ENCODE measurements at places on chromosomes 4 and X.

- DNase-seq = no peak
Measured at GRCh38 chr4:40314951-40315350, 20.2 kb upstream of the CHRNA9 start.

DNA sequence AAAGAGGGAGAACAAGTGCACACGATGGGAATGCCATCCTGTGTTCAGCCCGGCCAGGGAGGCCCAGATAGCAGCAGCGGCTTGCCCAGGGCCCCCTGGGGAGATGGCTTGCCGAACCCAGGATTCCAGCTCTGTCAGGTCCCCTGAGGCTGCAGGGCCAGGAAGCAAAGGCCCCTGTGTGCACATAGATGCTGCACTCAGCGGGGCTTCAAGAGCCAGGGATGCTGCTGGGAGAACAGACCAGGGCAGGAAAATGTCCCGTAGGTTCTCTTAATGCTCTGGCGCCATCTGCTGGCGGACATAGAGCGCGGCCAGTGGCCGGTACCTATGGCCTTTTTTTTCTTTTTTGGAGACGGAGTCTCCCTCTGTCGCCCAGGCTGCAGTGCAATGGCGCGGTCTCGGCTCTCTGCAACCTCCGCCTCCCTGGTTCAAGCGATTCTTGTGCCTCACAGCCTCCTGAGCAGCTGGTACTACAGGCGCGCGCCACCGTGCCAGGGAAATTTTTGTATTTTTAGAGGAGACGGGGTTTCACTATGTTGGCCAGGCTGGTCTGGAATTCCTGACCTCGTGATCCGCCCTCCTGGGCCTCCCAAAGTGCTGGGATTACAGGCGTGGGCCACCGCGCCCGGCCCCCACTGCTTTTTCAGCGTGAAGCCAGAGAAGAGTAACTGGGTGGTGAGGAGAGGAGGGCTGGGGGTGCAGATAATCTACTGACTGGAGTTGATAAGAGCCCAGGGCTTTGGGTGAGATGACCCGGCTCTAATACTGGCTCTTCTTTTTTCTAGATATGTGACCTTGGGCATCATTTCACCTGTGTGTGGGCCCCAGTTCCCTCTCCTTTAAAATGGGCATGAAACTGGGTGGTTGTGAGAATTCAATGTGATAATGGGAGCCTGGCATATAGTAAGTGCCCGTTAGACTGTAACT, 22.5 kb downstream of the MED28 start:
- DNase-seq = peak; percentile 25

DNA sequence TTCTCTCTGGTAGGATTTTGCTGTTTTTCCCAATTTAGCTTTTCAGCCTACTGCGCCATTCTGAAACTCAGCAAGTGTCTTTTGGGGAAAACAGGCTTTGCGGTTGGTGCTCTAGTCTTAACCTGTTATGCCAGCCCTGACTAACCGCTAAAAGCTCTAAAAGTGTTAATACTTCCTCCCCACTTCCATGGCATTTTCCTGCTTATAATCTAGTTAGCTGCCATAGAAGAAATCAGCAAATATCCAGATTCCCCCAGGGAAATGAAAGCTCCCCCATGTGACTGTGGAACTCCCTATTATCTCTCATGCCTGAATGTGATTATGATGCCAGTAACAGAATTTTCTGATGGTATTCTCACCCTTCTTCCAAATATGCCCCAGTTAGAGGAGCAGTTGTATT, 28.7 kb upstream of the GYPA start:
- no peak for DNase-seq

DNA sequence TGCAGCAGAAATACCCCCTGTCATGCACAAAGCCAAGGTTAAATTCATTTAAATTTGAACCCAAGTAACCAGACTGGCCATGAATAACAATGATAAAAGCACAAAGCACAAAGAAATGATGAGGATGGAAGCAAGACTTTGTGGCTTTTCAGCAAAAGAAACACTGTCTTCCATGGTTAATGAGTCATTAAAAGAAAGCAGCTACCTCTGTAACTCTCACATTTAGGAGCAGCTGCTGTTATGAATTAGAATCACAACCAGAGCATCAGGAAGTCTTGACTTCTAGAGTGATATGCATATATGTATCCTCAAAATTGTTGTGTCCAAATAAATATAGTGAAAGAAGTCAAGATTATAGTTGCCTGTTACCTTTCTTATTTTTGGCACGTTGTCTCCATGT, 70.7 kb upstream of the RPS6KA6 start:
- DNase-seq = no peak

GRCh38 chrX:65926095-65927019, 113.5 kb downstream of the VSIG4 start:
- no peak for DNase-seq

GRCh38 chrX:109943092-109943739, 59.7 kb upstream of the TMEM164 start:
- DNase-seq = no peak

DNA sequence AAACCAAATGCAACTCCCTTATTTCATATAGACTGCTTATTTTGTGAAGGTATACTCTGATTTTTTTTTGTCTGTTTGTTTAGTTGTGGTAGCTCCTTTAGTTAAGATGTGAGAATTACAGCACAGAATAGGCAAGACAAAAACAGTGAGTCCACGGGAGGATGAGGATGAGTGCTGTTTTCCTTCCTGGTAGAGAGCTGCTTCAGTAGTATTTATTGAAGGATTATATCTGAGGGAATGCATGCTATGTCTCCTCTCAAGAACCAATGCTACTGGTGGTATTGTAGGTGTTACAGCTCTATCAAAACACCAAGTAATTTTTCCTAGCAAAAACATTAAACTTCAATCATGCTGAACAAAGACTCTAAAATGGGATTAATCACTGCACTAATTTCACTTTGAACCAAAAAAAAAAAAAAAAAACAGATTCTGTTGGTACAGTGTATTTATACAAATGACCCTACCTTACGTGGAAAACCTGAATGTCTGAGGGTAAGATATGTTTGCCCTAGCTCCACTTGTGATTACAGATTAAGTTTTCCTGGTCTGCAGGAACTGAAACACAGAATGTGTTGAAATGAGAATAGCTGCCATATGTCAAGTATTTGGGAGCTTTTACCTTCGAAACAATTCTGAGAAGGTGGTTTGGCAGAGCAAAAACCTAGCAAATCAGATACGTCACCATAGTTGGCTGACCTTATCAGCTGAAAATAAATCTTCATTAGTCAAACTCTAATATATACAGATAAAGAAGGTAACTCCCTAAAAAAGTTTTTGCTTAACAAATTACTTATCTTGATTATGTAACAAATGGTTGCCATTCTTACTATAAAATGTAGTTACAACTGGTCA, 40.3 kb downstream of the PPP3CA start:
- no peak for DNase-seq

Data from stimulated activated CD8-positive, alpha-beta memory T cell treated with anti-CD3 and anti-CD28 coated beads, Interleukin-2, amount 100 ng/mL, for 1 hour (primary cell).